ENCODE measurements at places on chromosomes 13 and 19.
A peak's percentile ranks its signal among the peaks of the same experiment; 100 is the strongest.

DNA sequence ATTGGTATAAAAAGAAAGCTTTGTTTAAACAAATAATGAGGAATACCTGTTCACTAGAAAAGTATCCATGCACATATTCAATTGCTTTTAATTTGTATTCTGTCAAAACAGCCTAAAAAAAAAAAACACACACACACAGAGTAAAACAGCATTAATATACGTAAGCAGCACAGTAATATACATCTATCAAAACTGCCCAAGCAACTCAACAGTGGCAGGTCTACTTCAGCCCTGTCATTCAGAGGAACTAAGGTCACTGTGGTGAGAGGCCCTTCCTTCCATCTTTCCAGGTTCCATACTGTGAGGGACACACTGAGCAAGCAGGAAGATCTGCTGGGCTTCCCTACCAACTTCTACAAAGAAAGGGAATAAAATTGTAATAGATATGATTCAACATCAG, 3.8 kb downstream of the PROSER1 start:
- DNase-seq = no peak

GRCh38 chr13:46160471-46161066, 21.4 kb downstream of the LCP1 start:
- no peak for DNase-seq

DNA sequence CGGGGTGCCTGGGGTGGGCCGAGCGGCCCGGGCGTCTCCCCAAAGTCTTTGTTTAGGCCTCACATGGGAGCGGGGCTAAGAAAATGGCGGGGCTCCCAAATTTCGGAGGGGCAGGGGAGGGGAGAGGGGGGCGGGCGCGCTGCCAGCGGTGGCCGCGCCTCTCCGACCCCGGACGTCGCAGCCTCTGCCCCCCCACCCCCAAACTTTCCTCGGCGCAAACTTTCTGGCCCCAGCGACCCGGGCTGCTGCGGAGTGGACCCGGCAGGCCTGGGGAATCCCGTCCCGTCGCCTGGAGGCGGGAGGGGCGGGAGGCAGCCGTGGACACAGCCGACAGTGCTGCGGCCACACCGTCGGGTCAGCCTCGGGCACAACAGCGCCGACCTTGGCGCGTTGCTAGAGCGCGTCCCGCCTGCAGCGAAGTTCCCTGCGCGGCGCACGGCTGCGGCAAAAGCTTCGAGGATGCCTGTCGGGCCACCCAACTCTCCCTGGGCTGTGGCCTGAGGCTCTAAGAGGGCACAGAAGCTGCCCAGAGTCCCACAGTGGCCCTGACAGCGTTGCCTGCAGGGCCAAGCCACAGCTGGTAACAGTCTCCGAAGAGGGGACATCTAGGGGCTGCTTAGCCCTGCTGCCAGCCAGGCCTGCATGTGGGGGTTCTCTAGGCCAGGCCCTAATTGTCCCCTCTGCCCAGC, 1.3 kb downstream of the NFIX start:
- no peak for DNase-seq

DNA sequence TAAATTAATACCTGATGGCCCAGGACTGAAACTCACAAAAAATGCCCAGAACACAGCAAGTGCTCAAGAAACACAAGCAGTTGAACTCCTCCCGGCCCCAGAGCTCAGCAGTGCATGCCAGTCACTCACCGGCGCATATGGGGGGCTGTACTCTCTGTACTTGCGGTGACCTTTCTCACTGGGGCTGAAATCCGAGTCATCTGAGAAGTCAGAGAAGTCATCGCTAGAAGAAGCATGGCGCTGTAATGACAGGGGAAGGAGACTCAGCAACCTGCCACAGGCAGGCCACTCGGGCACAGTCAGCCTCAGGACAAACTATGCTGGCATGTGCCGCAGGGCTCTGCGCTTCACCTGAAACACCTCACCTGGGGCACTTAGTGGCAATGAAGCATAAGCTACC, 19.7 kb downstream of the ZC3H4 start:
- no peak for DNase-seq

GRCh38 chr13:49457221-49457620, 13.1 kb downstream of the SETDB2 start:
- no peak for DNase-seq

DNA sequence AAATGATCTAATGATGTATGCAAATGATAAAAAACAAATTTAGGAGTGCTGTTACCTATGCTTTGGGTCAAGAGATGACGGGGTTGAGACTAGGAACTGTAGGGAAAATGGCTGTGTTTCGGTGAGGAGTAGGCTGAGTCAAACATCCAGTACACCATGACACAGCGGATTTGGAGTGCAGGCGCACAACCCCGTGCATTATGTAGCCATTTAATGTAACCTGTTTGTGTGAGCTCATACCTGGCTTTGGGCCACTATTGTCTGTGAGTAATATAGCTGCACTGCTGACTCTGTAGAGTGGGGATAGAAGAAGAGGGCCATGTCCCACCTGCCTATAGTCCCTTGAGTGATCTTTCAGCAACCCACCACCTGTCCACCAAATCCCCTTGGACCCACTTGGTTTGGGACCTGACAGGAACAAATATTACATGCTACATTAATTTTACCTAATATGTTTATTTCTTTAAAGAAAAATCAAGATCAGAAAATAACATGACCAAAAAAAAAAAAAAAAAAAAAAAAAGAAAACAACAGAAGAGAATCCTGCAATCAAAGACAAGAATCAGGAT, 95.5 kb upstream of the KLHL1 start:
- DNase-seq = no peak

GRCh38 chr13:32911506-32911905, 104.7 kb upstream of the KL start:
- DNase-seq = peak; percentile 72

DNA sequence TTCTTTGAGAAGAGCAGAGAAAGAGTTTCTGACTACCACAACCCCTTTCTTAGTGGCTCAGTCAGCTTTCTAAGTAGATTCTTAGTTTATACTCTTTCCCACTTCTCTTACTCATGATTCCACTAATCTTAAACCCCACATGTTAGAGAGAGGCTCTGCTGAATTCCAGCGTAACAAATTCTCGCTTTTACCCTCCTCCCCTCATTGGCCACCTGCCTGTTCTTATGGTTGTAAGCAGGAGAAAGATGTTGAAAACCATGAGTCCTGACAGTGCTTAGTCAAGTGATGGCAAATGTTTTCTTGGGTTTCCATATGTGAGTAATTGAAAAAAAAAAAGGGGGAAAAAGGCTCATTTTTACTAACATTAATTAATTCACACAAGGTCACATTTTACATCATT, 125.9 kb downstream of the ZDHHC20 start:
- DNase-seq = no peak

DNA sequence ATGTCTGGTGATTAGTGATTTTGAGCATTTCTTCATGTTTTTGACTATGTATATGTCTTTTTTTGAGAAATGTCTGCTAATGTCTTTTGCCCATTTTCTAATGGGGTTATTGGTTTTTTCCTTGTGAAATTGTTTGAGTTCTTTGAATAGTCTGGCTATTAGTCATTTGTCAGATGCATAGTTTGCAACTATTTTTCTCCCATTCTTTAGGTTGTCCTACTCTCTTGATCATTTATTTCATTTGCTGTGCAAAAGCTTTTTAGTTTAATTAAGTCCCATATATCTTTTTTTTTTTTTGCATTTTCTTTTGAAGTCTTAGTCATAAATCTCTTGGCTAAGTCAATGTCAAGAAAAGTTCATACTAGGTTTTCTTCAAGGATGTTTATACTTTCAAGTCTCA, 449.8 kb downstream of the DACH1 start:
- no peak for DNase-seq

- peak; percentile 48 for DNase-seq
Measured at GRCh38 chr13:113548171-113548641, 36.3 kb upstream of the TFDP1 start.

DNA sequence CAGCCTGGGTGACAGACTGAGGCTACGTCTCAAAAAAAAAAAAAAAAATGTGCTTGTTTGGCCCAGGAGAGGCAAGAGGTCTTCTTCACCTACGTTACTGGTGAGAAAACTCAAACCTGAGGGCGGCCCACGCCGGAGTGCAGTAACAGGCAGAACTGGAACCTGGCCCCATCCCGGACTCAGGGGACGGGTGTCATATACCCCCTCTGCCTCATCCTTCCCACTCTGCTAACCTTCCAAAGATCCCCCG, 414 bp upstream of the ADAT3 start:
- DNase-seq = no peak

GRCh38 chr13:45092663-45093062, 27.6 kb upstream of the GTF2F2 start:
- no peak for DNase-seq

GRCh38 chr13:113641426-113641825, 16.6 kb downstream of the ATP4B start:
- DNase-seq = no peak
